Spleen (tissue), 13 donors: ENCODE measurements at places on chromosomes 5 and 9.

DNA sequence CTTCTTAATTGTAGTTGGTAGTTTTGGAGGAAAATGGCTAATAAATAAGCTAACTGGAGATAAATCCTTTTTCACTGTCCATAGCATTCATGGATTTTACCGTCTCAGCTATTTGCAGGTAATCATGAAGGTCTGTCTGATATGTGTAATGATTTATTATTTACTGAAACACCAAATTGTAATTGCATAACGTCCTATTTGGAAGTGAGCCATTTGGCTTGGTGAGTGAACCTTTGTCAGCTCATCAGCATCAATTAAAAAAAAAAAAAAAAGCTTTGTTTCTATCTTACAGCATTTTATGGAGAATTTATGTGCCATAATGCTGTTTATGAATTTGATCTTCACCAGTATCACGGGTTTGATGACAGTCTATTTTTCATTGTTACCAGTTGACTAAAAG is 20.2 kb downstream of the RECK start:
- DNase-seq: no peak

GRCh38 chr5:3736926-3737325 is 141.3 kb downstream of the IRX1 start:
- DNase-seq: no peak

GRCh38 chr5:31604644-31605043 is 34.3 kb upstream of the PDZD2 start:
- no peak for DNase-seq

DNA sequence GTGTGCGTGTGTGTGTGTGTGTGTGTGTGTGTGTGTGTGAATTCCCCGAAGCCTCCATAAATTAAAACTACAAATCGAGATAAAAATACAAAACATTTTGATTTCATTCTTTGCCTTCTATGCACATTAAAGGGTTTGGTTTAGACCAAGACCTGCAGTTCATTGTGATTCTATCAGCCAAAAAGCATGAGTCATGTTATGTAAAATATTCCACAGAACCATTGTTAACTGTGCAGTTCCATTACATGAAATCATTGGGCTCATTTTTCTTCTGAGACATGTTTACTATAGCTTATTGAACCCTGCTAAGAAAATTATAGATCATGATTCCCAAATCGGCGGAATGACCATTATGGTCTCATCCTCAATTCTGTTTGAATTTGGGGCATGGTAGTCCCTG is 11.7 kb downstream of the CAVIN4 start:
- no peak for DNase-seq

DNA sequence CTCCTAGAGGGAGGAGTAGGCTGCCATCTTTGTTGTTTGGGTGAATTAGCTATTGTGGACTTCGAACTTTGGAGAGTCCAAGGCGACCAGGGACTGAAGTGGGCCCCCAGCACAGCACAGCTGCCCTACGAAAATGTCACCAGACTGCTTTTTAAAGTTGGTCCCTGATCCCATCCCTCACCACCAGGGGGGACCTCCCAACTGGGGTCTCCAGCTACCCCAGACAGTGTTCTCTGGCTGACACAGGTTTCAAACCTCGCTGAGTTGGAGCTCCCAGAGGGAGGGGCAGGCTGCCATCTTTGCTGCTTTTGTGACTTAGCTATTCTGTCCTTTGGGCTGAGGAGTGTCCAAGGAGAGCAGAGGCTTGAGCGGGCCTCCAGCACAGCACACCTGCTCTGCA is 45.7 kb upstream of the ADRB2 start:
- no peak for DNase-seq

DNA sequence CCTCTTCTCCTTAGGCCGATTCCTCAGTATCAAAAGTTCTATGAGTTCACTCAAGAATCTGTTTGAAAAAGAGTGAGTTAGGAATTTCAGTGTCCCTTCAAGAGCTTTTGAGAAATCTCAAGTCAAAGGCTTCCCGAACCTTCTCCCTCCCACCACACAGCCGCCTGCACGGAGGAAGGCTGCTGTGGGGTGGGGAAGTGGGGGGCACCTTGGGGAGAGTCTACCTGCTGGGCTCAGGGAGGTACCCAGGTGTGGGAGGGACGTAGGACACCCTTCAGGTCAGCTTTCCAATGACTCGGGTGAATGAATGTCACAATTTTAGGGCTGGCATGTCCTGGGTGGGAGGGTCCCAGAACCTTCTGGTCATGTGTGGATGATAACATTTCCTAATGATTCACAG is 17.5 kb downstream of the CXCL14 start:
- DNase-seq: peak; percentile 53

- DNase-seq: no peak
Observed at GRCh38 chr5:14710313-14710994, 45.9 kb downstream of the OTULIN start.

DNA sequence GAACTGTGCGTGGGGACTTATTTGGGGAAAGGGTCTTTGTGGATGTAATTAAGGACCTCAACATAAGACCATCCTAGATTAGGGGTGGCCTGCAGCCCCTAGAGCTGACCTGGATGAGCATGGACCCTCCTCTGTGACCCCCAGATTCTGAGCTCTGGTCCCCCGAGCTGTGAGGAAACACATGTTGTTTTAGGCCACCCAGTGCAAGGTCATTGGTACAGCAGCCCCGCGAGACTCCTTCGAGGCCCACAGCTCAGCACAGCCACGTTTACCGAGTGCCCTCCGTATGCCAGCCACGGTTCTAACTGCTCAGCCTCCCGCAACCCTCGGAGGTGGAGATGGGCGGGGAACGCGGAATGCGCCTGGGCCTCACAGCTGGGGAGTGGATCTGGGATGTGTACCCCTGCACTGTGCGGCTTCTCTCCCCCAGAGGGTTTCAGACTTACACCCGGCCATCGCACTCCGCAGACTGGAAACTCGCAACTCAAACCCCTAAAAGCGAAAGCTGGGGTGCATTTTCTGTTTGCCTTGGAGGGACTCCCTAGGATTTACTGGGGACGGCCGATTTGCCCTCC is 4.5 kb upstream of the GPSM1 start:
- DNase-seq: no peak

DNA sequence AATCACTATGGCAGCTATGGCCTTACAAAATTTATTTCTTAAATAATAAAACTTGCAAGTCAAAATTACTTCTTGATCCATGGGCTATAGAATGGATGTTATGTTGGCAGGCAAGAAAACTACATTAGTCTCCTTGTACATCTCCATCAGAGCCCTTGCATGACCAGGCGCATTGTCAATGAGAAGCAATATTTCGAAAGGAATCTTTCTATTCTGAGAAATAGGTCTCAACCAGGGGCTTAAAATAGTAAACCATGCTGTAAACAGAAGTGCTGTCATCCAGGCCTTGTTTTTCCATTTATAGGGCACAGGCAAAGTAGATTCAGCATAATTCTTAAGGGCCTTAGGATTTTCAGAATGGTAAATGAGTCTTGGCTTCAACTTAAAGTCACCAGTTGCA is 220.1 kb downstream of the SREK1 start:
- DNase-seq: no peak

- peak; percentile 75 for DNase-seq
Observed at GRCh38 chr5:891117-891836, 1.3 kb downstream of the BRD9 start.

GRCh38 chr5:74623748-74624408 is 16.6 kb downstream of the ENC1 start:
- no peak for DNase-seq

GRCh38 chr9:107492381-107492970 is 2.9 kb upstream of the KLF4 start:
- DNase-seq: no peak

- DNase-seq: no peak
Observed at GRCh38 chr9:12705738-12706391, 12.7 kb downstream of the TYRP1 start.

- no peak for DNase-seq
Observed at GRCh38 chr9:73844135-73844534, 653.0 kb upstream of the RORB start.

DNA sequence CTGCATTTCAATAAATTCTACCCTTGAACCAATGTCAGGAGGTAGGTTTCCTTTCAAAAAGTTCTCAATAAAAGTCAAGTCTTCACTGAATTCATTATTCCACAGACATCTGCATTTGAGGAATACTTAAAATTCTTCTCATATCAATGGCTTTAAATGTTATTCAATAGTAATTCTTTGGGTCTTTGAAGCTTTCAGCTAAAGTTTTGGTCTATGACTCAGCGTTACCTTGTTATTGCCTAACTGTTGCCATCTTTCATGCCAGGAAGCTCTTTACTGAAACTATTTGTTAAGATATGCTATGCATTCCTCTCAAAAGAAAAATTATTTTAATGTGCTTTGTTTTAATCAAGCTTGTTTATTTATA is 170.5 kb downstream of the NNT start:
- DNase-seq: no peak

GRCh38 chr9:134030821-134031470 is 5.7 kb downstream of the BRD3OS start:
- peak; percentile 70 for DNase-seq

- no peak for DNase-seq
Observed at GRCh38 chr9:21746550-21746949, 55.9 kb upstream of the MTAP start.

GRCh38 chr9:133277467-133277866 is 2.5 kb upstream of the ABO start:
- no peak for DNase-seq

DNA sequence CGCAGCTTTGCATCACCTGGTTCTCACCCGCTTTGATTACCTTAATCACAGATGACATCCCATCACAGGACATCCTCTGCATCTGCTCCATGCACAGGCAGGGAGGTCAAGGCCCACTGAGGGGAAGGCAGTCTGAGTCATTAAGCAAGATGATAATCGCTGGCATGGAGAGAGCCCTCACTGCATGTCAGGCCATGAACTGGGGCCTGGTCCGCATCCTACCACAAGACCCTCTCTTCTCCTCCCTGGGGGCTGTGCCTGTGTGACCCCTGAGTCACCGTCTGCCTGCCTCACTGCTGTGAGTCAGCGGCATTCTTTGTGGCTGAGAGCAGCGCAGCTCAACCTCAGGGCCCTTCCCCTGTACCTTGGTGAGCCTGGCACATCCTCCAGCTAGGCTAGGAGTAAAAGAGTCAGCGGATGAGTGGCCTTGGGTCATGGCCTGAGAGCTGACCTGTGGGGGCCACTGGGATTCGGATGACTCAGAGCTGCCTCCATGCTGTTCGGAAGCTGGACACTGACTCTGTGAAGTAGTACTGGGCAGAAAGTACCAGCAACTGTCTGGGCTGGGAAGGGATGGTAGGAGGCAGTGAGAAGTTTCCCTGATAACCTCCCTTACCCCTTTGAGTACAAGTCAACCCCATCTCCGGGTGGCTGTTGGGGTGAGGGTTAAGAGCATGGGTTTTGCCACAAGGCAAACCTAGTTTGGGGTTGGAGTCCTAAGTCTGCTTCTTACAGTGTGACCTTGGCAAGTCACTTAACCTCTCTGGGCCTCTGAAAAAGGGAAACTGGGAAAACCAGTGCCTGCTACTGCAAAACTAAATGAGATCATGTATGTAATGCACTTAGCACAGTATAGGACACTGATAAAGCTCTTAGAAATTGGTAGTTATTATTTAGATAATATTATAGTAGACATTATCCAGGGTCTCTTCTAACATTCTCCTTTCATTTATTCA is 14.6 kb upstream of the ARSI start:
- DNase-seq: no peak
